ENCODE measurements at places on chromosomes 13 and 19. TPM values are rescaled to one million over a fixed set of nuclear protein-coding genes. Genes with fewer than 3 reads are reported as not detected.

GRCh38 chr13:21967871-21968270 lies 297.0 kb downstream of the FGF9 start:
- DNase-seq: no peak

- no peak for DNase-seq
Measured at GRCh38 chr13:28583651-28584091, 75.3 kb upstream of the POMP start.

GRCh38 chr19:30153326-30154210 lies 211.5 kb downstream of the URI1 start:
- no peak for DNase-seq

The VSTM1 gene
- total RNA-seq: not detected

The RNASEH2B gene
- 41.0 TPM for total RNA-seq

DNA sequence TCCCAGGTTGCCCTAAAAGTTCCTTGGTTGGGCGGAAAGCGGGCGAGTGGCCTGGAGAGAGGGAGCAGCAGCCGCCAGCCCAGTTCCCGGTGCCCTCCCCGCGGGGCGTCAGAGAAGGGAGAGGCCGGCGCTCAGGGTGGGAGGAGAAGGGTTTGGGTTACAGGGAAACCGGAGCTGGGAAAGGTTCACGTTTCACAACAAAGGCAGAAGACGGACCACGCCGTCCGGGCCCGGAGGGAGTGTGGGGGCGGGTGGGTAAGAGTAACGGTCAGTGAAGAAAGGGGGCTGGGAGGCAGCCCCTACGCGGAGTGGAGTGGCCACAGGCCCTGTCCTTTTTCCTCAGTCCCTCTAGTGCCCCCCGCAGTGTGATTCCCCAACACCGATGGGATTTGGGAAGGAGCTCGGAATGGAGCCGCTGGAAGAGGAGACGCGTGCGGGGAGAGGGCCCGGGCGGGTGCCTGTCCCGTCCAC lies 1.6 kb downstream of the SIX5 start:
- peak; percentile 88 for DNase-seq

DNA sequence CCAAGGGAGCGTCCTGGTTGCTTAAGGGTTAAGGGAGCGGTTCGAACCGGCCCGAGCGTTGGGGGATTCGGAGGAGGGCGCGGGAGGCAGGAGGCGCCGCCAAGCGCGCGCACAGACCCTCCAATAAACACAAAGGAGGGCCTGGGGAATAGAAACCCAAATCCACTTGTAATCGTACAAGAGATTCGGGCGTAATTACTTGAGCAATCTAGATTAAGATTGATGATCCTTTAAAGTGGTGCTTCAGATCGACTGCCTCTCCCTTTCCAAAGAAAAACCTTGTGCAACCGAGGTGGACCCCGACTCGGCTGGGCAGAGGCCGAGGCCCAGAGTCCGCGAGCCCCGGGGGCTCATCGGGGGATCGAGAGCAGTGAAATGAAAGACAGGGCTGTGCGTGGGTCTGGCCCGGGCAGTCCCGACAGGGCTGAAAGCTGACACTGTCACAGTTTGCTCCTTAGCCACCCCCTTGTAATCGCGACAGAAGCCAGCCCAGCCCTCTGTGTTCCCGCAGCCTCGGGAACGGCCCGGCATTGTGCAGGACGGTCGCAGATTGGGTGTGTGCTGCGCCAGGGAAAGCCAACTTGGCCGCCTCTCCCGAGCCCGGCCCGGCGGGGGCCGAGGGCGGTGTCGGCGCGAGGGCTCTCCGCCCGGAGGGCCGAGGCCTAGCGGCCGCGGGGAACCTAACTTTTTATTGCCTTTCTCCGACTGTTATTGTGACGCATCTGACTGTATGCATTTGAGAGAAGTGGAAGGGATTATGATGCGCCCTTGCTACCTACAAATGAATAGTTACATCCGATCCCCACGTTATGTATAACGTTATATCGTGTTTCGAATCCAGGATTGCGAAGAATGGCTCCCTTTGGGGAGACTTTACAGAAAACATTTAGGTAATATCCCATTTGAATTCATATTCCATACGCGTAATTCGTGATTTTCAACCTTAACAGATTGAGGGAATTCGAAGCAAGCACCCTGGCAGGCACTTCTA lies 5.5 kb downstream of the MAB21L1 start:
- peak; percentile 89 for DNase-seq

The SPTBN4 gene
- 8.4 TPM for total RNA-seq

GRCh38 chr19:52170304-52170703 lies 1.1 kb downstream of the ZNF836 start:
- no peak for DNase-seq

DNA sequence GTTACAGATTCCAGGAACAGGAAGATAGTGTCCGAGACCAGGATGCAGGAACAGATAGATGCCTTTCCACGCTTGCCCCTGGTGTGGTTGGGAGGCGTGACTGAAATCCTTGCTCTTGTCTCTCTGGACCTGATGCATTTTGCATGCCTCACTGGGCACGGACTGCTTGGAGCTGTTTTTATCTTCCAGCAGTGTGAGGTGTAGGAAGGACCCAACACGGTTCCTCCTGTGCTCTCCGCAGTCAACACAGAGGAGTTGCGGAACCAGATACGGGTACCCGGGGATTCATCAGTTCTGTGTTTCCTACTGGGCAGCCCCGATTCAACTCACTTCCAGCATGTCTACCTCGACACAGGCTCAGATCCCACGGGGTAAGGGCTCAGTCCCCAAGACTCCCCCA lies 6.5 kb downstream of the DOT1L start:
- peak; percentile 77 for DNase-seq

DNA sequence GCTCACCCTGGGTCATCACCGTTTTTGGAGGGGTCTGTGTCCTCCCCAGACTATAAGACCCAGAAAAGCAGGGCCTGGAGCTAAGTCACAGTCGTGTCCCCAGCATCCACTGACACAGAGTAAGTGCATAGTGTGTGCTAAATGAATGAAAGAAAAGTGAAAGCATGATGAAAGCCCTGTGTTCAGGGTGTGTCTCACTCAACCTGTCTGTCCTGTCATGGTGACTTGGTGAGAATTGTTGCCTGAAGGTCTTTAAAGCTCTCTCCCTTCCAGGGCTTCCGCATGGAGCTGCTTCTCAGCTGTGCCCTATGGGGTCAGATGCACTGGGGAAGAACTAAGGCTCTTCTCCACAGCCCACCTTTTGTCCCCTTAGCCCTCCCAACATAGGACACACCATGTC lies 20.5 kb upstream of the IGFL1 start:
- no peak for DNase-seq

DNA sequence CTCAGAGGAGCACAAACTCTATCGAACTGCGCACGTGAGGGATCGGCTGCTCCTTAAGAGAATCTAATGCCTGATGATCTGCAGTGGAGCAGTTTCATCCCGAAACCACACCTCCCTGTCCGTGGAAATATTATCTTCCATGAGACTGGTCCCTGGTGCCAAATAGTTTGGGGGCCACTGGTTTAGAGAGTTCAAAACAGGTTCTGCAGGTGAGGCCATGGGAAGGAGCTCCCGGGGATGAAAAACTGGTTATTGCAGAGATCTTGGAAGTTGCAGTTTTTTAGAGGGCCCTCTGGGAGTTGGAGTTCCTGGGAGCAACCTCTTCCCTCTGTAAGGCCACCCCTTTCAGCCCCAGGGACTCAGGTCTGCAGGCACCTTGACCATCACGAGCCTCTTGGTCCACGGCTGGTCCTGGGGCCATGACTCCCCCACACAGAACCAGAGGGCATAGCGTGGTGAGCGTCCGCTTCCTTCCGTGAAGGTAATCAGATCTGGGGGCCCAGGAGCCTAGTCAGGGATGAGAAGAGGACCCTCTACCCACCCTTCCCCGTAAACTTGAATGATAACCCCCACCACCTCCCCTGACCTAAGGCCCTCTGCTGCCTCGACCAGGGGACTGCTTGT lies 5.2 kb downstream of the IRF3 start:
- no peak for DNase-seq

DNA sequence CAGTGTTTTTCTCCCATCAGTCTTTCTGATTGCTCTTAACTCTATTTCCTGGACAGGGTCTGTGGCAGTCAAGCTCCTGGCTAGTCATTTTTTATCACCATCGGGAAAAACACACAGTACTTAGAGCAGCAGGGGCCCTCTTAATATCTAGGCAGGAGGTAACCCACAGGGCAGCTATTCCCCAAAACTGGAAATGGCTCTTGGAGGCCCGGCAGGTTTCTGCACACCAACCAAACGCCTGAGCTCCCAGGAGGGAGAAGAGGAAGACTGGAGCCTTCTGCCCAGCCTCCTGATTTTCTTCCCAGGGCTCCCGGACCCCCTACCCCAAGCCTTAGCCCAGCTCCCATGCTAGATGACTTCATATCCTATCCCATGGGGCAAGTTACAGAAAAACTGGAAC lies 49.3 kb upstream of the VSTM2B start:
- DNase-seq: no peak

The ZNF471 gene
- 1.4 TPM for total RNA-seq

GRCh38 chr19:42422092-42422900 lies 4.9 kb downstream of the LIPE start:
- DNase-seq: no peak

The KIR2DL4 gene
- total RNA-seq: not detected

The ODAD3 gene
- total RNA-seq: 1.5 TPM

DNA sequence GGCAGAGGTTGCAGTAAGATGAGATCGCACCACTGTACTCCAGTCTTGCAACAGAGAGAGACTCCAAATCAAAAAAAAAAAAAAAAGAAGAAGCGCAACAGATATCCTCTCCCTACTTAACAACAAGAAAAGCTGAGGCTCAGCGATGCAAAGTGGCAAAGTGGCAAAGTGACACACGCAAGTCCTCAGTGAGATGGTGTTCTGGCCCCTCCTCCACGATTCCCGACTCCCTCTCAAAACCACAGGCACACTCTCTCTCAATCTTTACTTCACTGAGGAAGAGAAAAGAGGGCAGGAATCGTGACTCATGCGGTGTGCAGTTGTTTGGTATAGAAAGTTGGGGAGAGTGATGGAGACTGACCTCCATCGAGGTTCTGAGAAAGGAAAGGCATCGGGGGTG lies 12.6 kb downstream of the FFAR2 start:
- no peak for DNase-seq

The PLPPR3 gene
- 91.6 TPM for total RNA-seq

The LGALS16 gene
- total RNA-seq: not detected

- DNase-seq: no peak
Measured at GRCh38 chr13:112779856-112780604, 90.2 kb downstream of the ATP11A start.

The F2RL3 gene
- total RNA-seq: 0.03 TPM

The ZNF665 gene
- total RNA-seq: 9.4 TPM

- DNase-seq: no peak
Measured at GRCh38 chr13:76438050-76438449, 448.2 kb downstream of the KCTD12 start.

DNA sequence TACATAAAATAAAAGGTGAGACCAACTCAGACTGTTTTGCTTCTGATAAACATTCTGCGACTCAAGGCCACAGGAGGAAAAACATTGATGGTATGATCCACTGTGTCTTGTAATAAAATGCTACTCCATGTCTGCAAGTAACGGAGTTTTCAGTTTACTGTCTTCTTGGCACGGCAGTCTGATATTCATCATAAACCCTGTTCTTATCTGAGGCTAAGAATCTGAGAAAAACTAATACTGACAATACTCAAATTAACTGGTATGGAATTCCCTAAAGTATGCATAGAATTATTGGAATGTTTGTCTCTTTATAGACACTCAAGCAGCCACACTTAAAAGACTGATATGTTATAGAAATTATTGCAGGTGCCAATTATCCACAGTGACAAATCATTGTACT lies 125.5 kb downstream of the TBC1D4 start:
- no peak for DNase-seq

DNA sequence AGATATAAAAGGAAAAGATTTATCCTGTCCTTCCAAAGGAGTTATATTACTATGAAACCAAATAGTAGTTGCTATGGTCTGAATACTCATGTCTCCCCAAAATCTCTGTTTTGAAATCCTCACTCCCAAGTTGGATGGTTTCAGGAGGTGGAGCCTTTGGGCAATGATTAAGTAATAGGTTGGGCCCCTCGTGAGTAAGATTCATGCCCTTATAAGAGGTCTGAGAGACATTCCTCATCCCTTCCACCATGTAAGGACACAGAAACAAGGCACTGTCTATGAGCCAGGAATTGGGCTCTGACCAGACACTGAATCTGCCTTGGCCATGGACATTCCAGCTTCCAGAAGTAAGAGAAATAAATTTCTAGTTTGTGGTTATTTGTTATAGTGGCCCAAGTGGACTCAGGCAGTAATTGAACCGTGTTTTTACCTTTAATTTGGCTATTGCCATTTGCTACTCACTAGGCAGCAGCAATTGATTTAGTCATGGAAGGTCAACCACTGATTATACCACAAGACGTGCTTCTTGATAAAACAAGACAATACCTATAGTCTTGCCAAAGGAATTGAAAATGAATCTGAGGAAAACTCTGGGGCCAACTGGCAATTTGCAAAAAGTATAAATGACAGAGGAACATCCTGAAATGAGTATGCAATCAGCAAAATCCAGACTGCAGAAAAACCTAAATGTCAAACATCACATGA lies 717.4 kb upstream of the SPRY2 start:
- DNase-seq: no peak

GRCh38 chr19:4345342-4346019 lies 2.1 kb downstream of the MPND start:
- no peak for DNase-seq

- DNase-seq: no peak
Measured at GRCh38 chr19:35309481-35310279, 17.7 kb downstream of the MAG start.

DNA sequence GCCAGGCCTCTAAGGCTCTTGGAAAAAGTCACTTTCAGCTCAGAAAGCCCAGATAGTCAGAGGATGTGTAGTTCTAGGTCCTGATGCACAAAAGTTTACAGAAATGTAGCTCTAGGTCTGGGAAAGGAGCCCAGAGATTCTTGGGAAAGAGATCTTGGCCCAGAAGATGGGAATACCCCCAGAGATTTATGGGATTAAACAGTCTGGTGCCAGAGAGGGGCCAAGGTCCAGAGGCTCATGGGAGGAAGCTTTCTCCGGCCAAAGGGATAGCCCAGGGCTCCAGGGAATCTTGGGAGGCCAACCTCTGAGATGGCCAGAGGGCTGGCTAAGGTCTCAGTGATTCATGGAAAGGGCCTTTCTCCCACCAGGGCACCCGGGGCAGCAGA lies 15.2 kb downstream of the BCAT2 start:
- no peak for DNase-seq

GRCh38 chr19:55339889-55340783 lies 460 bp downstream of the KMT5C start:
- no peak for DNase-seq

- DNase-seq: no peak
Measured at GRCh38 chr13:42279986-42280385, 8.0 kb downstream of the AKAP11 start.

GRCh38 chr19:35040826-35041547 lies 534 bp upstream of the HPN start:
- DNase-seq: peak; percentile 70

GRCh38 chr13:76758738-76759137 lies 127.5 kb downstream of the KCTD12 start:
- DNase-seq: no peak

DNA sequence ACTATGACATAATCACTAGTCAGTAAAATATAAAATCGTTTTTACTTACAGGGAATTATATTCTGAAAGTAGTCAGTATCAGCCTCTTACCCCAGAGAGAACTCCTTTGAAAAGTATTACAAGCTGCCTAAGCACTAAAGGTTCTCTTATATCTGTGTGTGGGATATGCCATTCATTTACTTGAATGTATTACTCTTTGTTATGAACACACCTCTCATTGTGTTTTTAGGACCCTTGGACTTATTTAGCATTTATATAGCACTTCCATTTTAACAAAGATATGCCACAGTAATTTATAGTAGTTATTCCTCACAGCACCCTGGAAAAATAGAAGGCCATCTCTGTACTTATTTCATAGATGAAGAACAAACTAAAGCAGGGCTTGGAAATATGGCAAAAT lies 1178.0 kb downstream of the OLFM4 start:
- DNase-seq: no peak

GRCh38 chr13:89541091-89542030 lies 1806.1 kb upstream of the MIR17HG start:
- DNase-seq: no peak

Measured in neural progenitor cell (in vitro differentiated cells).